ENCODE measurements at places on chromosomes 16 and 17.

- no peak for DNase-seq
Measured at GRCh38 chr16:3183445-3184139, 4.4 kb upstream of the OR1F1 start.

GRCh38 chr17:29645515-29646051 lies 22.9 kb upstream of the CORO6 start:
- peak; percentile 95 for DNase-seq

DNA sequence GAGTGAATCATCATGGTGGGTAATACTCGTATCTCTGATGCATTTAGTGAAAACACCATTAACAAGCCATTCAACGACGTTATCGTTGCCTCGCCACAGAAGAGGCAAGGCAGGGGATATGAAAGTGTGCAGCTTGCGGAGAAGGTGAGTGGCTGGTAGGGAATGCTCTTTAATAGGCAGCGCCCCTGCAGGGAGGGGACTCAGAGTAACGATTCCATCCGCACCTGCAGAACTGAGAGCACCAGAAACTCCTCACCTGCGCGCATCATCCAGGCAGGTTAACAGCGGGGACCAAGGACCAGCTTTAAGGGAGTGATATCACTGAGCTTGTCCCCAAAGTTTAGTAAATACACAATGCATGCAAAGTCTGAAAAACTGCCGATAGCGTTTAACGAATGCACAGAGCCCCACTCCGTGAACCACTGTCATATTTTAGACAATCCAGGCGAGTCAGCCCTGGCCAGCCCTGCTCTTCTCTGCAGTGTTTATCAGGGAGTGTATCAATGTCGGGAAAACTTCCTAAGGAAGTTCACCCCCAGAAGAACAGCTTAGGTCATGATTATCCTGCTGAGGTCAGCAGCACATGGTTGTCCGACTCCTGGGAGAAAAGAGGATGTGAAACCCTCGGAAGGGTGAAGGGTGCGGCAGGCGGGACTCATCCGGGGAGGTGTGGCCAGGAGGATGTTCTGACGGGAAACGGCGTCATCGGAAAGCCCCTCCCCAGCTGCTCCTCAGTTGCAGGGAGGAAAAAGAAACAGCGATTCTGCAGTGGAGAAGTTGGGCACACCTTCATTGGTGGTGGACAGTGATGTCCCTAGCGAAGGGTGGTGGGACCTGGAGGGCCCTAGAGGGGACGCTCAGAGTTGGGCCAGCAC lies 68.5 kb upstream of the DNAH17 start:
- no peak for DNase-seq

DNA sequence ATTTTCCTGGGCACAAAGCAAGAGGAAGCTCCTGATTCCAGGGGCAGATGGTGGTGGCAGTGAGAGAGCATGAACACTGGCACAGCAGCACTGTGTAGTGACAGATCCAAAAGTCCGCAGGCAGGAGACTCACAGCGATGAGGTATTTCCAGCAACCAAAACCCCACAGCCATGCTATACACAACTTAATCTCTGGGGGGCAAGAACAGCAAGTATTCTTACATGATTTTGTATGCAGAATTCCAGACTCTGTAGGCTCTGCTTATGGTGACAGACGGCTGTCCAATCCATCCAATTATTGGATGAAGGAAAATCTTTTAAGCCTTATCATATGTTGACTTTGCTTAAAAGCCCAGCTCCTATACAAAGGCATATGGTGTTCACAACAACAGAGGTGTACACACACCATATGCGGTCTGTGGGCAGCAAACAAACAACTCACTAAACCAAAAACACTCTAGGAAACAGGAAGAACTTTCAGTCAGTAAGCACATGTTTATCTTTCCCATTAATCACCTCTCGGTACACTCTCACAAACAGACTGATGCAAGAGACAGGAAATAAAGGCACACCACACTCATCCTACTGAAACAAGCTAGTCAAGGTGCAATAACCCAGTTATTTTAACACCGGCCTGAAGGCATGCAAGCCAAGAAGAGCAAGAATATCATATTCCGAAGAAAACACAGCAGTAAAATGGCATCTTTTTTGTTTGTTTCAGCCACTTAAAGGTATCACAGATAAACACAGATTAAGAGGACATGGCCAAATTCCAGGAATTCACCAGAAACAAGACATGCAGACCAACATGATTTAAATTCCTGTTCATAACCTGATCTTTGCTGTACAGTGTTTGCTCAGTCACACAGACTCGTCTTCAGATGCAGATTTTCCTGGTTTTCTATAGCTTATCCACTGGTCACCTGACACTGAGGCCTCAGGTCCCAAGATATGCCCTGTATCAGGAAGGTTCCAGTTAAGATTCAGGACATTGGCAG lies 47.8 kb downstream of the ERN1 start:
- DNase-seq = no peak

DNA sequence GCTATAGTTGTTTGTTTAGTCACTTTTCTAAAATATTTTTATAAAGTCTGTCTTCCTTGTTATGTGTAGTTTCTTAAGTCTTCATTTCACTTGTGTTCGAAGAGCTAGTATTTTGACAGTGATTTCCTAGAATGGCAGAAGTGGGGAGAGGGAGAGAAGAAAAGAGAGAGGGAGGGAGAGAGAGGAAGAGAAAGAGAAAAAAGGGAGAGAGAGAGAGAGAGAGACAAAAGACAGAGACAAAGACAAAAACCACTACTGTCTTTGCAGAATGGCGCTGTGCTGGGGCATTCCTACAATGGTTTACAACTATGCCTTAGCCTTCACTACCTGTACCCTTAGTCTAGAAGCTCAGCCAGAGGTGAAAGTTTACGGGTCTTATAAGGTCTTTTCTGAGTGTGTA lies 90.5 kb downstream of the CA4 start:
- DNase-seq = no peak

DNA sequence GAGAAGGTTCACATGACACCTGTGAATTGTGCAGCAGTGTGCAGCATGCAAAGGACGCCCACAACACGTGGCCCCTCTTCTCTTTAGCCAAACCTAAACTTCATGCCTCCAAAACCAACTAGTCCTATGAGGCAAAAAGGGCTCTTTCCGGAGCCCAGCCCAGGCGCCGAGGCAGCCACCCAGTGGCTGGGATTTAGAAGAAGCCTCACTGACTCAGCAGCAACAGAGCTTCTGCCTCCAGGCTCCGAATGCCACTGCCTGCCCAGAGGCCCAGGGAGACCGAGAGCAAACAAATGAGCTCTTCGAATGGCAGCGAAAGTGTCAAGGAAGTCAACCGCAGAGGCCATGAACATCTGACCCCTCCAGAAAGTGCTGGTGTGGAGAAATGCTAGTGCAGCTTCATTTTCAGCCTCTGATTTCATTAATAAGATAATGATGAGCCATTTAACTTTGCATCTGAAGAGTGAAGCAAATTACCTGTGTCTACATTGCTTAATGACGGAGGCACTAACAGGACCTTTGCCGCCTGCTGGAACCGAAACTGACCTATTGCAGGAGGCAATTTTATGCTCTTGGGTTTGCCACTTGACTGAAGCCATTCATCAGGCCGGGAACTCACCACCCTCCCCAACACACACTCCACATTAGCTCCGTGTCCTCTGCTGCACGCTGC lies 157.7 kb upstream of the RPL38 start:
- DNase-seq = no peak

DNA sequence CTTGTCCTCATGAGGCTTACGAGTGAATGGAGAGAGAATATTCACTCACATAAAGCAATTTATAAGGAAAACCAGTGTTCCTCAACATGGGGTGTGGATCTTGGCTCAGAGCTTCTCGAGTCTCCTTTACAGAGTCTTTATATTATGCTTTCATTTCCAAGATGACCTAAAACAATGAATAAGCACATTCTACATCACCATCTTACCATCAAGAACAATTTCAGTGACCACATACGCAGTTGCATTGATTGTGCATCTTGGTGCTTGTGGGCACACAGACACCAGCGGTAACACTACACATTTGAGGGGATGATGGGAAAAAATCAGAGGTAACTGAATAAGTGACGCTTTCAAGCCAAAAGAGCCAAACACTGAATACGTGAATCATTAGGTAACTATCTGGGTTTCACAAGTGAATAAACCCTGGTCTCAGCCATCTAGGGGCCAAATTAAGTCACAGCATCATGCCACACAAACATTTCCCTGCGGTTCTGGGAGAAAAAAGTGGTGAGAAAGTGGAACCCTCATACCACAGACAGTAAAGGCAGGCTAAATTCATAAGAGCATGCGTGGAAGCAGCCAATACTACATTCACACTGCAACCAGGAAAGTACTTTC lies 9.4 kb downstream of the CWC25 start:
- DNase-seq = peak; percentile 66

GRCh38 chr16:47726031-47726675 lies 265.0 kb downstream of the PHKB start:
- no peak for DNase-seq

DNA sequence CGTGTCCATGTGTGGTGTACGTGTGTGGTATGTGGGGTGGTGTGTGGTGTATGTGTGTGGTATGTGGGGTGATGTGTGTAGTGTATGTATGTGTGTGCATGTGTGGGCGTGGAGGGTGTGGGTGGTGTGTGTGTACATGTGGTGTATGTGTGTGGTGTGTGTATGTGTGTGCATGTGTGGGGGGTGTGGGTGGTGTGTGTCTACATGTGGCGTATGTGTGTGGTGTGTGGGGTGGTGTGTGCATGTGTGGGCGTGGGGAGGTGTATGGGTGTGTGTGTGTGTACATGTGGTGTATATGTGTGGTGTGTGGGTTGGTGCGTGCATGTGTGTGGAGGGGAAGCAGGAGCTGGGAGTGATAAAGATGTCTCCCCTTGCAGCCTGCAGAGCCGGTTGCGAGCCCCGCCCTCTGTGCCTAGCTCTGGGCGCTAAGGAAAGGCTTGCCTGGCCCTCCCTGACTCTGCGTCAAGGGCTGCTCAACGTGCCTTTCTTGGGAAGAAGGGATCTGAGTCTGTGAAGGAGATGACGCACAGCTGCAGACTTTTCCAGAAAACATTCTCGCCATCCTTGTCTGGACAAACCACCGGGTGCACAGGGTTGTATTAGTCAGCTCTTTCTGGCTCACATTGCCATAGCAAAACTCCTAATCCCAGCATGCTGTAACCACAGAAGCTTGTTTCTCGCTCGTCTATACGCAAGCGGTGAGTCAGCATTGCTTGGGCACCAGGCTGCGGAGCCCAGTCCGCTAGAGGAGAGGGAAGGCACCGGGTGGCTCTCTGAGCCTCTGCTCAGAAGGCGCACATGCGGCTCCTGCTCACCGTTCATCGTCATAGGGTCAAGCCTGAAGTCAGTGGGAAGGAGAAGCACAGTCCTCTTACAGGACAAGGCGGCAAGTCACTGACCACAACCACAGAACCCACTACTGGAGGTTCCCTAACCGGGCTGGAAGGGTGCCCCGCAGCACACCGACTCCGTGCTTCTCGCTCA lies 2.0 kb upstream of the CD300H start:
- DNase-seq = peak; percentile 99

- DNase-seq = no peak
Measured at GRCh38 chr17:37461668-37462067, 28.0 kb upstream of the DUSP14 start.

GRCh38 chr17:59093145-59093701 lies 13.5 kb downstream of the TRIM37 start:
- no peak for DNase-seq

DNA sequence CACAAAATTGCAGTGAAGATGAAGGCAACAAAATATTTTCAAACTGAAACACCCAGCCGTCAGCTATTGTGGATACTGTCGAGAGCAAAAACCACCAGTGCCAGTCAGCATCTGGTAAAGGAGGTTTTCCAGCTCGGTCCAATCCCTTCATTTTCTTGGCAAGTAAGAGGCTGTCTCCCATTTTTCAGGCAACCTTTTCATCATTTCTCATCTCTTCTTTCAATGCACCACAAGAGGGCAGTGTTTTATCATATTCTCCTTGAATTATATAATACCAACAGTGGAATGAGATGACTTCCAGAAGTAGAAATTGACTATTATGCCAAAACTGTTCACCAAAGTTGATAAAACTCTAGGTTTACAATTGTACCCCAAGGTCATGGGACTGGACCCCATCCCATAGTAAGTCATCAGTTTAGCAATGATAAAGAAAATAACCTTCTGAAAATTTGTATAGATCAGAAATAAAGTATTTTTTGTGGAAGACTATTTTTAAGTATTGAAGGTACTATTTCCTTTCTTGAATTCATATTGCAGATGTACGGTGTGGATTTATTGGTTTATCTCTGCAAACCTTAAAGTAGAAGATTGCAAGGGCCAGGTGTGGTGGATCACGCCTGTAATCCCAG lies 16.8 kb downstream of the NQO1 start:
- DNase-seq = peak; percentile 63

DNA sequence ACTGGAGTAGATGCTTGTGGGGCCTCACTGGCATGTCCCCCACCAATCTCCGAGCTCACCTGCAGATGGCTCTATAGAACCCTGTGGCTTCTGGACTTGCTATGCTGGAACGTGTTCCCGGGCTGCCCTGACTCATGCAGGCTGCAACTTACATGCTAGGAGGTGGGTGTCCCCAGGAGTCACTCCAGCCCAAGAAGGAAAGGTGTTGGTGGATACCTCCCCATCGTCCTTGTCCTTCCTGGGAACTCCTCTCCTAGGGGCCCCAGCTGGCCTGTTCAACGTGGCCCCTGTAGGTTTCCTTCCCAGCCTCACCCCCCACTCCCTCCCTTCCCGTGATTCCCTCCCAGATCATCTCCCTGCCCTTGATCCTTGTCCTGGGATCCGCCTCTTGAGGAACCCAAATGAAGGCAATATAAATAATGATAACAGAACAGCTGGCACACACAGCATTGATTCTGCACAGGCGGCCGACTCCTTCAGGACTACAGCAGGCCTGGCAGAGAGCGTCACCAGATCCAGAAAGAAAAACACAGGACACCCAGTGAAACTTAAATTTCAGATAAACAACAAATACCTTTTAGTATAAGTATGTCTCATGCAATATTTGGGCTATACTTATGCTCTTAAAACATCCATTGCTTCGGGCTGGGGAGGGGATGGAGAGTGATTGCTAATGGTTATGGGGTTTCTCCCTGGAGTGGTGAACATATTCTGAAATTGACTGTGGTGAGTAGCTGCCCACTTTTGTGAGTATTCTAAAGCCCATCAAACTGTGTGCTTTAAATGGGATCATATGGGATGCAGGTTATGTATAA lies 221.1 kb upstream of the GSE1 start:
- DNase-seq = no peak

DNA sequence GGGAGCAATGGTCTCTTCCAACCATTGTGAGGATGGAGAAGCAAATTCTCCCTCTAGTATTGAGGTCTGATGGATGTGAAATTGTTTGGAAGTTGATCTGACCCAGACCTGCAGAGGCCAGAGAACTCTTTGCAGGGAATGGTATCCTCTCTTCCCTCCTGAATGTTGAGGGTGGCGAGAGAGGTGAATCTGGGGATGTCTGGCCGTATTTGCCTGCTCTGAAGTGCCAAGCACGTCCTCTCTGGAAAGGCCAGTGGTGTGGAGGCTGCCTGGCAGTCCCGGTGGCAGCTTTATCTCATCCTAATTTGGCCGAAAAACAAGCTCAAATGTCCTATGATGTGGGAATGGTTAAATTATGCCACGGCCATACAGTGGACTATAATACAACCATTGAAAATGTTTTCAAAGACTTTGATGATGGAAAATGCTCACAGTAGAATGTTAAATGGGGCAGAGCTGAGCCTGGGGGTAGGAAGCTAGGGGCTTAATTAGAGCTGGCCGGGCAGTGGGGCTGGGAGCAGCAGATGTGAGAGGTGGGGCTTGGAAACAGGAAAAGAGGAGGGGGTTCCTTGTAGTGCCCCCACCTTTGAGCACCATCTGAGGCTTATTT lies 30.8 kb downstream of the WSCD1 start:
- no peak for DNase-seq

All from stromal cell of bone marrow (primary cell).